B cell (primary cell): ENCODE measurements at places on chromosomes 3 and 15. TPM values are rescaled to one million over a fixed set of nuclear protein-coding genes. Genes with fewer than 3 reads are reported as not detected.

- no peak for DNase-seq
Measured at GRCh38 chr3:170801597-170801996, 68.4 kb downstream of the RPL22L1 start.

GRCh38 chr15:76953913-76954312, 22.4 kb downstream of the RCN2 start:
- DNase-seq, result no peak

DNA sequence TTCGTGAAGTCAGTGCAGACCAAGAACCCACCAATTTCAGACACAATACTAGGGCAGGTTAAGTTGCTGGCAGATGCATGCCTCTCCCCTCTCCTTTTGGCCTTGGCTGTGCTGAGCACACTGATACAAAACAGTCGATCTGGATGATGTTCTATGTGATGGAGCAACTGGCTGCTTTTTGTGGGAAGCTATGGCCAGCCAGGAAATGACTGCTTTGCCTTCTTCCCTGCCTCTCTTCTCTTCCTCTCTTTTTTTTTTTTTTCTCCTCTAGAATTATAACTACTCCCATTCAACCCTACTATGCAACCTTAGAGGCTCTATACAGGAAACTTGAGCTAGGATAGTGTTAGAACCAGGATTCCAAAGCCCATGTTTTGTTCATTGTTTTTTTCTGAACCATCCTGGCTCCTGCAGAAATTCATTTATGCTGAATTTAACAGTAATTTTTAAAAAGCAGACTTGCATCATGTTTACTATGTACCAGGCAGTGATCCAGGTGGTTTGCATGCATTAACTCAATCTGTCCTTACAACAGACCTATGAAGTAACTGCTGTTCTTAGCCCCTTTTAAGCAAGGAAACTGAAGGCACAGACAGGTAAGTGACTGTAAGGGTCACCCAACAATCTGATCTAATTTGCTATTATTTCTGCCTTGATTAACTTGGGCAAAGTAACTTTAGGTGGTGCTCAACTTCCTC, 62.9 kb downstream of the PLD1 start:
- no peak for DNase-seq

The LINGO1 gene
- not detected in 2 replicates for total RNA-seq

The SEC62 gene
- total RNA-seq, result 166 and 176 TPM in 2 replicates
